ENCODE measurements at places on chromosomes 4 and X.

GRCh38 chr4:156971676-156972378 is at the start of gene PDGFC:
Gene PDGFC (minus strand): TSS chr4:156971799. CDS start chr4:156970903, 896 bp downstream.
- no peak for DNase-seq

DNA sequence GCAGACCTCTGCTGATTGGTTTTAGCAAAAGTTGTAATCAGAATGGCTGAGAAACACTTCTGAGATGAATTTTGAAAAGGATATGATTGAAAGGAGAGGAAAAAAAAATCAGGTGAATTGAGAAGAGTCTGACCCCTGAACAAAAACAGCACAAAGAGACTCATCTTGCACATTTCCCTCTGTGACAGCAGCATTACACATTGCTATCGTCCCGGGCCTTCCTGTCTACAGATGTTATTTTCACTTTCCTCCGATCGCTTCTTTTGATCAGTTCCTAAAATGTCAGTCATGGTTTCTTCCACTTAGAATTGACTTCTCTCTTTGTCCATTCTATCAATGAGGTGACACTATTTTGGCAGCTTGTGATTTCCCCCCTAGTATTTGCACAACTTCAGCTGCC is 262.6 kb downstream of the GPC3 start:
- no peak for DNase-seq

DNA sequence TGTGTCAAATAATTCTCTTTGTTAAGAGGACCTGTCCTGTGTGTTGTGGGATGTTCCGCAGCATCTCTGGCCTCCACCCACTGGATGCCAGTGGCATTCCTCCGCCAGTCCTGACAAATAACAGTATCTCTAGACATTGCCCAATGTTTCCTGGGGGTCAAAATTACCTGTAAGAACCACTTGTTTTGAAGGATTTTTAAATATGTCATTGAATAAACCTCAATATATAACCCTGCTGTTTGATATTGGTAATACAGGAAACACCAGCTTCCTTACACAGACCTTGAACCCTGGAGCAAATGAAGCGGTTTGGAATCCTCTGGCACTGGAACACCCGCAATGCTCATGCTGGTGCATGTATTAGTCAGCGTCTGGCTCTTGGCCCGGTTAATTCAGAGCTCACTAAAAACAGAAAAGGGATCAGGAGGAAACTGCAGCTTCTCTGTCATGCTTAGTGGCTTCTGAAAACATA is 101.3 kb downstream of the TBL1X start:
- DNase-seq, result no peak

DNA sequence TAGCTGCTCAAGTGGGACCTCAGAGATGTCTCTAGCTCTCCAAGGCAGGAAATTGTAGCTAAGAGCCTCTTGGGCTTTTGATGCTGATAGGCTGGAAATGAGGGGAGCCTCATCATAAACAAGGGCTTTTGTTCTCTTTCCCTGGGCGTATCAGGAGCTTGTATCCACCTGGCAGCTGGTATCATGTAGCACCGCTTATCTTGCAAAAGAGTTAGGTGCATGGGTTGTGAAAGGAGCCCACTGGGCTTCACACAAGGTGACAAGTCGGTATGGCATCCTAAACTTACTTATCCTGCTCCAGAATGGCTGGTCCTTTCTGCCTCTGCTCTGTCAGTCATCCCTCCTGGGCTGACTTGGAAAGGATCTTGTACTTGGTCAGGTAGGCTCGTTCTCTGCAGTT is 565.8 kb downstream of the GRXCR1 start:
- DNase-seq, result no peak

GRCh38 chr4:72186714-72187113 is 154.9 kb downstream of the NPFFR2 start:
- no peak for DNase-seq

GRCh38 chr4:148079961-148080360 is 348.1 kb downstream of the ARHGAP10 start:
- DNase-seq, result no peak

- DNase-seq, result no peak
Observed at GRCh38 chr4:43607400-43607799, 714.9 kb downstream of the GRXCR1 start.

GRCh38 chr4:96063639-96064038 is 223.7 kb downstream of the PDHA2 start:
- DNase-seq, result no peak

Measured in SHP77 (cell line).